CD4-positive, alpha-beta memory T cell (primary cell): ENCODE measurements at places on chromosomes 12 and 14.

- no peak overlapping the region for H3K27ac ChIP-seq
- peaks cover 32% of the 10 kb centered on the region for H3K36me3 ChIP-seq
- DNase-seq, result no peak
- no peaks in the 10 kb centered on the region for H3K4me1 ChIP-seq
- H3K27me3 ChIP-seq, result no peaks in the 10 kb centered on the region
Measured at GRCh38 chr12:53664936-53665335, 10.9 kb downstream of the ATP5MC2 start.

DNA sequence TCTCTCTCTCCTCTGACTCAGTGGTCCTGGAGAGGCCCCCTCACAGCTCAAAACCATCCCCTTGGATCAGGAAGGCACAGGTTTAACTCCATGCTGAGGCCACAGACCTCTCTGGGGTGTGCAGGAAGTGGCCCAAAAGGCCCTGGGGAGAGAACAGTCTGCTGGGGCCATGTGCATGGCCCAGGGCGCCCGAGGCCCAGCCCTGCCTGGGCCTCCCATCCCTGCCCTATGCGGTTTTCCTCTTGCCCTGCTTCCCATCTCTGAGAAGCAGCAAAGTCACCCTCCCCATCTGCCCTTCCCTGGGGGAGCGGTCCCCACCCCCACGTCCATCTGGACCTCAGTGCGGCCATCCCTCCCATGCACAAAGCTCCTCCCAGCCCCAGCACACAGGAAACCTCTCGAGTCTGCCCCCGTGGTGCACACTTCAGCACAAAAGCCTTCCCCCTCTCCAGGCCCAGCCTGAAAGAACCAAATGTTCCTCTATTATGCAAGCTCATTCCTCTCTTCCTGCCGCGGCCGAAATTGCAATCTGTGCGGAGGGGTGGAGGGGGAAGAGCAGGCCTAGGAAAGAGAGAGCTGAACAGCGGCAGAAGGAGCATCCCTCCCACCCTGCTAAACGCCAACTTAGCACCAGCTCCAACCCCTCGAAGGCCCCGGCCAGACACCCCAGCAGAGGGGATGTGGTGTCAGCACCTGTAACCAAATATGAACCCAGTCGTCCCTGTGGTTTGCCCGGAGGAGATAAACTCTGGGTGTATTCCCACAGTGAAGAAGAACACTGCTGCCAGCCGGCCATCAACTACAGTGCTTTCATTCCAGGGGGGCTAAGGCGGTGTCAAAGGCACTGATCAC is 108.5 kb downstream of the SCARB1 start:
- DNase-seq, result no peak
- H3K27ac ChIP-seq, result no peak overlapping the region
- H3K27me3 ChIP-seq, result no peaks in the 10 kb centered on the region
- no peaks in the 10 kb centered on the region for H3K4me1 ChIP-seq
- no peaks in the 10 kb centered on the region for H3K36me3 ChIP-seq

DNA sequence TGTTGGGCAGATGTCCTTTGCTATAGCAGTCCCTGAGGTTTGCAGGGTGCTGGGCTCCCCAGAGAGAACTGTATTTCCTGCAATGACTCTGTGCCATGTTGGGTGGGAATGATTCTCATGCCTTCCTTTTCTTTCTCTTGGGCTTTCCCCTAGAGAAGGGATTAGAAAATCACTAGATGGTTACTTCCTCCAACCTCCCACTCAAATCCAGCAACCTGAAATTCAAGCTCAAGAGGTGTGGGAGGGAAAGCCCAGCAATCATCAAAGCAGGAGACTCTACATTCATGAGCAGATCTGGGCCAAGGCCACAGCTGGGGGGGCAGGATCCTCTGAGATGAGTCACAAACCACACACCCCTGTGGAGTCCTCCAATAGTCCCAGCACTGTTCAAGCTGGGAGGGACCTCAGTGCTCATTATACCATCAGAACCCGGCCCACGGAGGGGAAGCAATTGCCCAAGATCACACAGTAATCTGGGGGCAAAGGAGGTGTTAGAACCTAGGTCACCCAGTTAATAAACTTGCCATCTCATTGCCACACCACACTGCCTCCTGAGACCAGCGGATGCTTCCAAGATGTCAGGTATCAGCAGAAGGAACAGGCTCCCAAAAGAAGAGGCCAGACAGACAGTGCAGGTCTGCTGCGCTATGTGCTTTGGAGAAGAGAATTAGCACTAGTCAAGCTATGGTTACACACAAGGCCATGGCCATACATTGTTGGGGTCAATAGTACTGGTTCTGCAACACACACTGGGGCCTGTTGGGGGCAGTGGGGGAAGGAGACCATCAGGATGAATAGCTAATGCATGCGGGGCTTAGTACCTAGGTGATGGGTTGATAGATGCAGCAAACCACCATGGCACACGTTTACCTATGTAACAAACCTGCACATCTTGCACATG is 65.7 kb downstream of the TTC9 start:
- no peak for DNase-seq
- no peak overlapping the region for H3K27ac ChIP-seq
- H3K36me3 ChIP-seq, result no peaks in the 10 kb centered on the region
- no peaks in the 10 kb centered on the region for H3K27me3 ChIP-seq
- no peak overlapping the region for H3K4me3 ChIP-seq

GRCh38 chr12:65634626-65635331 is 189.5 kb upstream of the HMGA2 start:
- no peak overlapping the region for H3K27ac ChIP-seq

DNA sequence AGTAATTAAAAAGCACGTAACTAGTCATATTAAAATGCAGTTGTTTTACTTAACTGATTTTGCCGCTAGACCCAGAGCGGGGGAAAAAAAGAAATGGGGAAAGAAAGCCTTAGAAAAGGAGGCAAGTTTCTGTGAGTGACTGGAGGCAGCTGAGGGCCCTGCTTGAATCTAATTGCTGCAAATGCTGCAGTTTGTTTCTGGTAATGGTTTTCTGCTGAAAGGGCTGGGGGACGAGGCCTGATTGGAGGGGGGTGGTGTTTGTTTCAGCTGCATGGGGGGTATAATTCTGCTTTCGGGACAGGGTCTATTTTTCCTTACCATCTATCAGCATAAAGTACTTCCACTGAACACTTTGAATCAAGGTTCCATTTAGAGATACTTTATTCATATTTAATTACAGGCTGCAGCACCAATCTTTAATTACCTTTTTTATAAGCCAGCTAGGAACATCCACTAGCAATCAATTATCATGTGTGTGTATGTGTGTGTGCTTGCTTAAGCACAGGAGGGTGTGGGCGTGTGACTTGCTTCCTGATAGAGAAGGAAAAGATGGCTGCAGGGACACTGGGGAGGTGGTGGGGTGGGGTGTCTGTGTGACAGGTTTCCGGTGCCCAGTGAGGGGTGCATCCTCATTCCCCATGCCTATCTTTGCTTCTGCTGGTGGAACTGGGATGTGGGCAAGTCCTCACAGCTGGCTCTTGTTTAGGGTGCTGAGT is 83.4 kb downstream of the ADCK1 start:
- no peak overlapping the region for H3K27ac ChIP-seq
- DNase-seq, result no peak
- no peaks in the 10 kb centered on the region for H3K4me1 ChIP-seq
- no peak overlapping the region for H3K4me3 ChIP-seq
